ENCODE measurements at places on chromosomes 2 and 18.

GRCh38 chr18:34158881-34159690, 65.6 kb downstream of the NOL4 start:
- peak; percentile 96 for DNase-seq

- no peak for DNase-seq
Observed at GRCh38 chr2:127166231-127166860, 53.8 kb downstream of the CYP27C1 start.

DNA sequence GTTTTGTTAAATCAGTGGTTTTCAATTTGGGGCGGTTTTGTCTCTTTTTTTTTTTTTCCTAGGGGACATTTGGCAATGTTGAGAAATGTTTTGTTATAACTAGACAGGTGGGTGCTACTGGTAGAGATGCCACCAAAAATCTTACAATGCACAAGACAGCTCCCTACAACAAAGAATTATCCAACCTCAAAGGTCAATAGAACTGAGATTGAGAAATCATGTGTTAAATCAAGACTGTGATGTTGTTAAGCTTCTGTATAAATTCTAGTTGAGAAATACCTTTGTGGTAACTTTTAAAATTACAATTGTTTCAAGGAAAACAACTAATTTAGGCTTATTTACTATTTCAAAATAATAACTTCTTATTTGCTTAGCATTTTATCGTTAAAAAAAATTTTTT, 9.4 kb upstream of the SPOPL start:
- no peak for DNase-seq

- DNase-seq, result no peak
Observed at GRCh38 chr2:187876554-187876953, 322.3 kb upstream of the TFPI start.

DNA sequence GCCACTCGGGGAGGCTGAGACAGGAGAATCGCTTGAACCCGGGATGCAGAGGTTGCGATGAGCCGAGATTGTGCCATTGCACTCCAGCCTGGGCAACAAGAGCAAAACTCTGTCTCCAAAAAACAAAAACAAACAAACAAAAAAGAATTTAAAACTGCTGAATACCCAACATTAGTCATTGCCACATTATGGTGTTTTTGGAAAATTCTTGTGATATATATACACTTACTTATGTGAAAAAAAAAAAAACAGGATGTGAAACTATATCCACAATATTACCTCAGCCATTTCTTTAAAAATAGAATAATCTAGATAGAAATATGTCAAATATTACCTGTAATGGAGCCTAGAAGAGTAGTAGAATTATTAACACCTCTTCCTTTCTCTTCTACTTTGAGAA, 288.3 kb upstream of the FN1 start:
- no peak for DNase-seq

- DNase-seq, result no peak
Observed at GRCh38 chr2:133061874-133062593, 392.0 kb upstream of the LYPD1 start.

GRCh38 chr2:11680901-11681721, 11.1 kb upstream of the NTSR2 start:
- no peak for DNase-seq

DNA sequence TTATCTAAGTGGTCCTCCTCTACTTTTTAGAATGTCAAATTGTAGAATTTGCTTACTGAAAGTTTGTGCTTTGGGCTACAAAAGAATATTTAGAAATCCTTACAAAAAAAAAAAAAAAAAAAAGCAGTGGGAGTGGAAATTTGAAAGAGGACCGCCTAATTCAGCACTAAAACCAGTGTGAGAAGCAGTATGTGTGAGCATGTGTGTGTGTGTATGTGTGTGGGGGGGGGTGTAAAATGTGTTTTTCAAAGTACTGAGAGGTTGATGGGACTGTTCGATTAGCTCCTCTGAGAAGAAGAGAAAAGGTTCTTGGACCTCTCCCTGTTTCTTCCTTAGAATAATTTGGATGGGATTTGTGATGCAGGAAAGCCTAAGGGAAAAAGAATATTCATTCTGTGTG, at the start of gene VIT:
TSS of gene VIT (plus strand) at position 175 of the 400 bp plus-strand sequence. CDS start 19,664 bp downstream, outside the sequence.
- DNase-seq, result no peak

DNA sequence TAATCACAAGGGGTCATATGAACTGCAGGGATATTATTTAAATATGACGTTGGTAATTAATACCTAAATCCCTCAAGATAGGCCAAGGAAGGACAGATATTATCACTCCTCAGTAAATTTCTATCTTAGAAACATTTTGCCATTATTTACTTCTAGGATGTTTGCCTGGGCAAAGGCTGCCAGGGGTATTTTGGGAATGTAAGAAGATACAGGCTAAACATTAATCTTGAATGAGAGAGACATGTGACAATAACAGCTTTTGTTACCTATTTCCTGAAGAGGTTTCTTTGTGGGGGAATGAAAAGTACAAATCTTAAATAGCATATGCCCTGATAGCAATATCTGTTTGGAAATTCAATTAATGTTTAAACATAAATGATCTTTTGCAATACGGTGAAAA, 756 bp upstream of the CCDC195 start:
- DNase-seq, result no peak
